NCI-H1048 (cell line): ENCODE measurements at places on chromosomes 16 and 17.

- no peak for DNase-seq
These were observed 29.0 kb downstream of the NUP93 start for GRCh38 chr16:56758930-56759329.

GRCh38 chr17:31492880-31493655 is 101.6 kb downstream of the RAB11FIP4 start:
- DNase-seq = no peak

GRCh38 chr17:17565471-17566339 is 25.8 kb downstream of the PEMT start:
- no peak for DNase-seq

- DNase-seq = no peak
These were observed 985 bp upstream of the SLFN12 start for GRCh38 chr17:35433075-35433894.

GRCh38 chr16:81696961-81697615 is 82.0 kb upstream of the PLCG2 start:
- no peak for DNase-seq

- DNase-seq = no peak
These were observed 23.9 kb upstream of the C1QTNF8 start for GRCh38 chr16:1119766-1120576.

DNA sequence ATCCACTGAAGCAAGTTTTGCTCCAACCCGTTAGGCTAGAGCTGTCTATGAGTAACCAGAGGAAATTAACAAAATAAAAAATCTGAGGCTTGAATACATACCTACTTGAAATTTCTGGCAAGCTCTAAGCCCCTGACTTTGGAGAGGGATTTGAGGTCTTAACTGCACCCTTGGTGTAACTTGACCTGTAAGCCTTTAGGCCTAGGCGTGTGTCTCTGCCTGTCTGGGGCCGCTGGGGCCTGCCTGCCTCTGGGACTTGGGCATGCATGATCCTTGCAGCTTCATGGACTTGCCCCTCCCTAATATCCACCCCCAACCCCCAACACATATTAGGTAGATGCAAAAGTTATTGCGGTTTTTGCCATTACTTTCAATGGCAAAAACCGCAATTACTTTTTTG is 3.7 kb upstream of the CDC42EP4 start:
- no peak for DNase-seq

GRCh38 chr16:89134269-89134668 is 37.3 kb upstream of the CDH15 start:
- DNase-seq = no peak

DNA sequence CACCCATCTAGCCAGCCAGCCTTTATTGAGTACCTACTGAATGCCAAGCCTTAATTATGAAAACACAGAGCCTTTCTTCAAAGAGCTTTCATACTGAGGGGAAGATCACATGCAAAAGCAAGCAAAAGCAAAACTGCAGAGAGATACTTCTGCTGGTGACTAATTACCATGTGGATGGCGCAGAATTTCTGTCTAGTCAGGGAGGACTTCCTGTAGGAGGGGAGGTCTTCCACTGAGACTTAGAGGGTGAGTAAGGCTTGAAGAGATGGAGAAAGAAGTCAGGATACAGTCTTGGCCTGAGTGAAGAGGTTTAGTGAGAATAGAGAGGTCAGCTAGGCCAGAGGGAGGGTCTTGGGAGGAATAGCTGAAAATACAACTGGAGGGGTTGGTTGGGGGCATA is 53.9 kb upstream of the CCL2 start:
- no peak for DNase-seq

DNA sequence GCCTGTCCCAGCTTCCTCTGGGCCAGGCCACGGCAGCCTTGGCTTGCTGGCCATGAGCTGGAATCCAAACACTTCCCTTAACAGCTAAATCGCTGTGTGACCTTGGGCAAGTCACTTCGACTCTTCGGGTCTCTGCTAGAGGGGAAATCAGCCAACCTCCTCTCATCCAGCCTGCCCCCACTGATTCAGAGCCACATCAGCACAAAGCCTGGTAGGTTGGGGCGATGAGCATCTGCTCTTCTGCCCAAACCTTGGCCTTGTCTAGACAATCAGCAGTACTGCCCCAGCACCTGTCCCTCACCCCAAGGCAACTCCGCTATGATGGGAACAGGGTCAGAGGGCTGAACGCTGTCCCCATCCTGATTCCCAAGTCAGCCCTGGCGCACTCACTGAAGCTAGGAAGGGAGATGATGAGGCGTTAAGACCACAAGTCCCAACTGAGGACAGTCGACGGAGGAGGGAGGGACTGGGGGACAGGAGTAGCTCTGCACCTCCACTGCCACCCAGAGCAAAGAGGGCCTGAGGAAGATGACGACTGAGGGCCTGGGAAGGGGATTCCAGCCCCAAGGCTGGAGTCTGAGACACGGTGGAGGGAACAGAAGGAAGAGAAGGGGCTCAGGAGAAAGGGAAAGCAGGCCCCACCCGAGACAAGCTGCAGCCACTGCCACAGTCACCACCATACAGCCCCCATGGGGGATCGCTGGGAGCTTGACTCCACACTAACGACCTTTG is 1.3 kb downstream of the CLUH start:
- DNase-seq = no peak

DNA sequence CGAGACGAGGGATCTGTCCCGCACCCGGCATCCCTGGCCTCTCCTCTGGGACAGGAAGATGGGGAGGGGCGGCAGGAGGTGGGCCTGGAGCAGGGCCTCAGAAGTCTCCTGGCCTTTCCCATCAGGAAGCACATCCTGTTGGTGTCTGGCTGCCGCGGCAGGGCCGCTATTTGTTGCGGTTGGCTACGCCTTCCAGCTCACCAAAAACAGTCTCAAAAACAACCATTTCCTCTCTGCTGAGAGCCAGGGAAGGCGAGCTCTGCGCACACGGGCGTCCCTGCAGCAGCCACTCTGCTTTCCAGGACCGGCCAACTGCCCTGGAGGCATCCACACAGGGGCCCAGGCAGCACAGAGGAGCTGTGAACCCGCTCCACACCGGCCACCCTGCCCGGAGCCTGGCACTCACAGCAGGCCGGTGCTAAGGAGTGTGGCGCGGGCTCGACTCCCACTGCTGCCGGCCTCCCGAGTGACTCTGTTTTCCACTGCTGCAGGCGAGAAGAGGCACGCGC is at the start of gene TMEM204:
Gene TMEM204, plus strand, starts transcription at position 224 of the 509 bp plus-strand sequence. CDS start 610 bp downstream, outside the sequence.
- DNase-seq = no peak

DNA sequence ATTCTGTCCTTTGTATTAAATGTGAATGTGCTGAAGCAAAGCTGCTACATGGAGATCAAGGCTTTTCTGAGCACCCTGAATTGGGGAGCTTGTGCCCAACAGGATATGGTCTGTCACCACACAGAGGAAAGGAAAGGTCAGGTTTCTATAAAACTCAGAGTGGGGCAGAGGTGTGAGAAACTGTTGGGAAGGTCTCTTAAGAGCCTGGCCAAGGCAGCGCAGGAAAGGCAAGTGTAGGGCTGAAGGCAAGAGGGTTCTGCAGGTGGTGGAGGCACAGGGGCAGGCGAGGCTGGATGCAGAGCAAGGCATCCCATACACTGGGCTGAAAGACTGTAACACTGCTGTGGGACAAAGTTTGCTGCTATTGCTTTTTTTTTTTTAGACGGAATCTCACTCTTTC is 8.1 kb downstream of the COX6A2 start:
- DNase-seq = no peak

- no peak for DNase-seq
These were observed 331.3 kb upstream of the EEF2KMT start for GRCh38 chr16:5428932-5429331.

- no peak for DNase-seq
These were observed 80.0 kb downstream of the ATF7IP2 start for GRCh38 chr16:10465821-10466220.

DNA sequence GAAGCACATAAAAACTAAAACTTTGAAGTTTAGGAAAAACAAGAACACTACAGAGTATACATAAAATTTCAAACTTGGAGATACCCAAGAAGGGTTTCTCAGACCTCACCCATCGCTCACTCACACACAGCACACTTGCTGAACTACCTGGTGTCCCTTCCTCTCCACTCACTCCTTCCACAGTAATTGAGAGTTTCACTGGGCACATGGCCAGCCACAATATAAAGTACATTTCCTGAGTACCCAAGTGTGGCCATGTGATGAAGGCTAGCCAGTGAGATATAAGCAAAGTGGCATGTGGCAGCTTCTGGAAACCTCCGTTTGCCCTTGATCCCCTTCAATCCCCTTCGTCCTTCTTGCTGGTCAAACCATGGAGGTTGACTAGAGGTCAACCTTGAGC is 11.9 kb downstream of the TOX3 start:
- DNase-seq = no peak

GRCh38 chr17:42553161-42553818 is 567 bp downstream of the HSD17B1 start:
- DNase-seq = no peak

- DNase-seq = no peak
These were observed 8.2 kb downstream of the ADCY7 start for GRCh38 chr16:50274326-50275097.

- DNase-seq = no peak
These were observed 1153.4 kb downstream of the CDH8 start for GRCh38 chr16:60882816-60883215.

DNA sequence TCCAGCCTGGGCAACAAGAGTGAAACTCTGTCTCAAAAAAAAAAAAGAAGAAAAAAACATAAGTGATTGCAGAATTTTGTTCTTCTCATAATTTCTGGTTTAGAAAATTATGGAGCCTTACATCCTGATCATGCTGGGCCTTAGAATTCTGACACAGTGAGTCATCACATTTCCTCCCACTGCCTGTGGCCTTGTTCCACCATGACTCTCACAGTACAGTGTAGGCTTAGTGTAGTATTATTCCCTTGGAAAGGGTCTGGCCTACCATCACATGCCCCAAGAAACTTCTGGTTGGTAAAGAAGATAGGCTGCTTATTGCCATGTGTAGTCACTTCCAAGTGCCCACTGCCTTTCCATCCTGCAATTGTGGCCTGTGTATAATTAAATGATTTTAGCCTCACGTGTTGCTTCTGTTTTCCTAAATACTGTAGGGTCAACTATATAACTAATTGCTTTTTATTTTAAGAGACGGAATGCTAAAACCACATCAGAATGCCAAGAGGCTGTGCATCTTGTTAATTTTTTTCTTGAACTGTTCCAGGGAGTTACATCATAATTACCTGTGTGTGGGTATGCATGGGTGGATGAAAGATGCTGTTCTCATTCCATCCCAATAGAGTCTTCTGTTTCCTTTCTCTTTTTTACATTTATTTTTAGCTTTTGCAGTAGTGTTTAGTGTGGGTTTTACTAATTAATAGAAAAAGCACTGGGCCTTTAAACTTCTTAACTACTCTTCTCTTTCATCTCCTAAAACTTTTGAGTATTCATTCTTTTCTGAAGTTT is 25.9 kb downstream of the OGFOD1 start:
- no peak for DNase-seq

- DNase-seq = no peak
These were observed 339.0 kb downstream of the SNX29 start for GRCh38 chr16:12315330-12316136.

GRCh38 chr16:56988948-56989945 is at the start of gene NLRC5:
Gene NLRC5, plus strand, starts transcription at chr16:56989557. Its CDS starts 31,156 bp downstream, at chr16:57020713.
- peak; percentile 4 for DNase-seq

GRCh38 chr17:70825321-70826125 is 656.2 kb downstream of the KCNJ2 start:
- DNase-seq = no peak

DNA sequence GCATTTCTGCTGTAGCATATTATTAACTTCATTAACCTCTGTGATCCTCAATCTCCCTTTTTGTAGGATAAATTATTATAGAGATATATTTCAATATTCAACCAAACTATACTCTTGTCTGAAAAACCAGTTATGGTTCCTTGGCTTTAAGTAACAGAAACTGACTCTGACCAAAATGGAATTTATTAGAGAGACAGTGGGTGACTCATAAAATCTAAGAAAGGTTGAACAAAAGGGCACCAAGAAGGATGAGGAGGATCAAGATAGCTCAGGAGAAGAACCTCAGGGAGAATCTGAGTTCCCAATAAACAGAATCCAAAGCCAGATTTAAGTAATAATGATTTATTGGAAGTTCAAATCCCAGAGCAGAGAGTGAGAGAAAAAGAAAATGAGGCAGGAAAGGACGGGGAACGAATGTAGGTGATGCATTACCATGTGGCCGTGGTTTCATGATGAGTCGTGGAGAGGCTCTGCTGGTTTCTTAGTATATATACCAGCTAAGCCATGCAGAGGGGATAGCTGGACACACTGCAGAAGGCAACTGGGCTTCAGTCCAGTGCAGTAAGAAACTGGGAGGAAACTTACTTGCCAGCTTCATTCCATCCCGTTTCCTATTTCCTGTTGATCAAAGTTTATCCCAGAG is 151.5 kb upstream of the GOT2 start:
- DNase-seq = no peak

DNA sequence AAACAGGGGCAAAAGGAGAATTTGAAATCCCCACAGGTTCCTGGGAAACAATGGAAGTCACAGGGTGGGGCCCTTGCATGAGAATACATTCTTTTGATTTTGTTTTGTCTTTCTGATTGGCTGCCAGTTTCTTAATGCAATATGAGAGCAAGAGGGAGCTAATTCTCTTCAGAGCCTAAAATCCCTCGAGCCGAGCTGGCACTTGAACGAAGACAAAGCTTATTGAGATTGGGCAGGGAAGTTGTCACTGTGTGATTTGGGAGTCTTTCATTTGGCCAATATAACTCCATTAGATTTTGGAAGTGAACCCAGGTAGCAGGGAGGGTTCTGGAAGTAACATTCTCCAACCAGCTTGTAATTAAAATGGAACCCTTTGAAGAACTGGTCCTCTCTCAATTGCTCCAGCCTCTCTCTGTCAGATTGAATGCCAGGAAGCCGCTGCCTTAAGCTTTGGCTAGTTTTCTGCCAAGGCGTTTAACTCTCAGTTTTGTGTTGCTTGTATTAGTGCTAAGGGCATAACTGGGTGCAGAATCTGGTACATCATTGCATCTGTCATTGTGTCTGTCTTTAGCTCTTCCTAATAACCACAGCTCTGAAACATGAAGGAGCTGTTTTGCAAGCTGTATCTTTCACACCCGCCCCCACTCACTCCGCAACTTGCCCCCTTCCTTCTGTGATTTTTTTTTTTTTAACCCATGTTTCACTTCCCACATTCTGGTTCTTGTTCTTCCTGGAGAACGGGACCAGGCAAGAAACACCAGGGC is 272.0 kb downstream of the MAF start:
- no peak for DNase-seq

DNA sequence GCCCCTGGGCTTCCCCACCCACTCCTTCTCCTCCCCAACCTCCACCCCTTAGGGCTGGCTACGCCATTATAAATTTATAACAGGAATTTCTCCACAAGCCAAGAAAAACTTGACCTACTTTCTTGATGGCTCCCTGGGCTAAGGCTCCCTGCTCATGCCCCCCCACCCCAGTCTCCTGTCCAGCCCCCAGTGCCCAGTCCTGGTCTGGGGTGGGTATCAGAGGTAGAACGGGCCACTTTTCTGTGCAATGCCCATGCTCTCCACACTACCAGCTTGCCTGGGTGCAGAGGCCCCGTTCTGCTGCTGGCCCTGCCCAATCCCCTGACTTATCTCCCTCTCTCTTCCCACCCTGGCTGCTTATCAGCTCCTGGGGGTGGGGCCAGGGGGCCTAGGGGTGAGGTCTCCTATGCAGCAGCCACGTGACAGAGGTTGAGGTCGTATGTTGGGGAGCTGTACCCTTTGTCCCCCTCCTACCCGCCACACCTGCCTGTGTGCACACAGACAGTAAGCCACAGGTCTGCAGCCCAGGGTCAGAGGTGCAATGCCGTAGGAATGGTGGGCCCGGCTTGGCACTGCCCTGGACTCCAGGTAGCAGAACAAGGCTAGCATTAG is 10.1 kb downstream of the THRA start:
- no peak for DNase-seq
